ENCODE measurements at places on chromosomes 12 and 14.

- DNase-seq = no peak
These were observed 324.0 kb upstream of the PDE3A start for GRCh38 chr12:20044351-20044750.

DNA sequence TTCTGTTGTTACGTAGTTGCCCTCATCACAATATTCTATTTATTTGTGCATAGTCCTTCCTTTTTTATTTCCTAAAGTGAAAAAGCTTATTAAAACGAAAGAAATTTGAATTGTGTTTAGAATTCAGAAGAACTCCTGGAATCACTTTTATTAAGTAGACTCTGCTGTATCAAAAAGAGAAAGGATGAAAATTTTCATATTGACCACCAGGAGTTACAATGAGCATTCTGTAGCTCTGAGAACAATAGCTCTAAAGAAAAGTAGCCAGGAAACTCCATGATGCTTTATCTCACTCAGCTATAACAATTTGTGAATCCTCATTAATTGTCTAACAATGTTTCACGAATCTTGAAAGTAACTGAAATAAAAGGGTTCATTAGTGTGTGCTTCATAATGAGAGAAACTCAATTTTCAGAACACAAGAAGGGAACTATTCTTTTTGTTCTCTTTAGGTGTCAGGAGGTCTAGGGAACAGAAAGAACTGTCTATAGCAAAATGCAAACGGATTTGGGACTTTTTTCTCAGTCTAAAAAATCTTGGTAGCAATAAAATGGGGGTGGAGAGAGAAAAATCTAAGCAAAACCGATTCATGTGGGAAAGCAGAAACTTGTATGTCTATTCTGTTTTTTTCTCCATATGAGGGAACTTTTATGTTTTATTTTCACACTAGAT, 19.3 kb downstream of the ASCL1 start:
- no peak for DNase-seq

DNA sequence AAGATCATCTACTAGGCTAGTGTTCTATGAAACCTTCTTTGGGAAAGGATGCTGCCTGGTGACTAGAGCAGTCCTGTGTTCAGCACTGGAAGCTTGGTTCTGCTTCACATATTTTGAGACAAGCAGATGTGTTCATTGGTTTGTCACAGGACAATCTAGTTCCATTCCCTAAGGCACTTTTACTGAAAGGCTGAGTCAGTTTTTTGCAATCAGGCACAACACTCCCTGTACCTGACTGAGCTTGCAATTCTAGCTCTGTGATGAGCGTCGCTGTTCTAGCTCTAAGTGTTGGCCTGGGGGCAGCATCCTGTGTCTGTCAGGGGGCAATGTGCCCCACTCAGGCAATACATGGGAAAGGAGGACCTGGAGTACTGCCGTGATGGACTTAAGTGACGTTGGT, 144.4 kb downstream of the CAND1 start:
- no peak for DNase-seq

- DNase-seq = no peak
These were observed 64.0 kb downstream of the MYF5 start for GRCh38 chr12:80780746-80781145.

DNA sequence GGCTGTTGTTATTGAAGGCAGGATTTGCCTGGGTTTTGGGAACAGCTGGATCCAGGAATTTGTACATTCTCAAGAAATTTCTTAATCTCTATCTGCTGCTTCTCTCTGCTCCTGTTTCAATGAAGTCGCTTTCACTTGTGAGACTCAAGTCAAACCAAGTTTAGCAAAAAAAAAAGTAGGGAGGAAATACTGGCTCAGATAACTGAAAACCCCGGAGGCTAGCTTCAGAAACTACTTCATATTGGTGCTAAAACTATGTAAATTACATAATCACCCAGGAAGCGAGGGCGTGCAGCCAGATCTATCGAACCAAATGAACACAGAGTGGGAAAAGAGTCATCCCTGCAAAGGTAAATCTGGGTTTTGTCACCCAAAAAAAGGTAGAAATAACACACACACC, 68.3 kb upstream of the FICD start:
- DNase-seq = no peak

DNA sequence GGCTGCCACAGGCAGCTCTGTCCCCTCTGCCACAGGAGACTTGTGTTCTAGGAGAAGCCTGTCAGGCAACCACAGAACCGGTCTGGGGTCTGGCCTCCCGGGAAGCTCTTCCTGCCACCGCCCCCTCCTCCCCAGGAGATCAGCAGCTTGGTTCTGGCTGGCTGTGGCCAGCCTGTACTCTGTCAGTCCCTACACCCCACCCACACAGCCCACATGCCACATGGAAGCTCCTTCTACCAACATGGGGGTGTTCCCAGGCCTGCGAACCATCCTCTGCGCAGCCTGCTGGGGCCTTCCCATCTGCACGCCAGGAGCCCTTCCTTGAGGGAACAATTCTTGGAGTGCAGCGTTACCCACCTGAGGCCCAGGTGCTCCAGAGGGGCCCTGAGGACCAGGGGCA, 16.8 kb downstream of the TMEM106C start:
- DNase-seq = no peak

DNA sequence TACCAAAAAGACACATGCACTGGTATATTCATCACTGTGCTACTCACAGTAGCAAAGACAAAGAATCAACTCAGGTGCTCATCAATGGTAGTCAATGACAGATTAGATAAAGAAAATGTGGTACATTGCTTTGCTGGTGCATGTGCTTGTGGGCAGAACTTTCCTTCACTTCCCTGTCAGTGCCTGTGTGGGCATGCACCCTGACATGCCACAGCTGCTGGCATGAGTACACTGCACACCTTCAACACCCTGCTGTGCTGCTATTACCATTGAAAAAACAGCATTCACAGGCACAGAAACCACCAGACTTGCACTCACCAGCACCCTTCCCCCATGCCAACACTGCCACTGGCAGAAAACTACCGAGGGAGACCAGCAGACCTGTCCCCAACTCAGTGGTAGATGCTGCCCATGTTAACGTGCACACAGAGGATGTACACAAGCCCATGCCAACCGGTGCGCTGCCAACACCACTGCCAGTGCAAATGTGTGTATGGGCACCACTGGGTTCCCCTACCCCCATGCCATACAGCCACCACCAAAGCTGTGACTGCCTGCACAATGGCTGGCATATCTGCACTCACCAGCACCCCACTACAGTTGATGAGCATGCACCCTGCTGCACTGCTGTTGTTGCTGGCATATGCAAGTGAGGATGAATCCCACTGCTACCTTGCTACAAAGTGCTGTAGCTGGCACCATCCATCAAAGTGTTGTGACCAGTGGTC, 57.4 kb downstream of the APOBEC1 start:
- no peak for DNase-seq

GRCh38 chr12:4307593-4308333, 13.2 kb upstream of the TIGAR start:
- no peak for DNase-seq

DNA sequence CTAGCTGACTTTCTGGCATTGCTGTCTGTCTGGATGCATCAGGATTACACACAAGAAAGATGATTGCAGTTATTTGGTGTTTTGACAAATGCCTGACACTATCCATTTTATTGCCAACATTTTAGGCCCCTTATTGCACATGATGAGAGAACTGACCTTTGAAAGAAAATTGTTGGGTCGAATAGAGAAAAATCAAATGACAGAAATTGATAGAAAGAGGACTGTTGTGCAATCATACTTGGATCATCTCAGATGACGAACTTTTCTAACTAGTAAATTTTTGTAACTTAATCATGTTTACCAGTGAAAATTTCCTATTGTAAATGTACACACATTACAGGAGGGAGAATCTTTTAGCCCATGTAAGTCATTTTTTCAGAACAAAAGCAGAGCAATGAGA, 251.5 kb upstream of the USP15 start:
- no peak for DNase-seq

- DNase-seq = no peak
These were observed 285.8 kb downstream of the ADGRD1 start for GRCh38 chr12:131239384-131240094.

- DNase-seq = no peak
These were observed 150.9 kb downstream of the TBX5 start for GRCh38 chr12:114254998-114255397.

DNA sequence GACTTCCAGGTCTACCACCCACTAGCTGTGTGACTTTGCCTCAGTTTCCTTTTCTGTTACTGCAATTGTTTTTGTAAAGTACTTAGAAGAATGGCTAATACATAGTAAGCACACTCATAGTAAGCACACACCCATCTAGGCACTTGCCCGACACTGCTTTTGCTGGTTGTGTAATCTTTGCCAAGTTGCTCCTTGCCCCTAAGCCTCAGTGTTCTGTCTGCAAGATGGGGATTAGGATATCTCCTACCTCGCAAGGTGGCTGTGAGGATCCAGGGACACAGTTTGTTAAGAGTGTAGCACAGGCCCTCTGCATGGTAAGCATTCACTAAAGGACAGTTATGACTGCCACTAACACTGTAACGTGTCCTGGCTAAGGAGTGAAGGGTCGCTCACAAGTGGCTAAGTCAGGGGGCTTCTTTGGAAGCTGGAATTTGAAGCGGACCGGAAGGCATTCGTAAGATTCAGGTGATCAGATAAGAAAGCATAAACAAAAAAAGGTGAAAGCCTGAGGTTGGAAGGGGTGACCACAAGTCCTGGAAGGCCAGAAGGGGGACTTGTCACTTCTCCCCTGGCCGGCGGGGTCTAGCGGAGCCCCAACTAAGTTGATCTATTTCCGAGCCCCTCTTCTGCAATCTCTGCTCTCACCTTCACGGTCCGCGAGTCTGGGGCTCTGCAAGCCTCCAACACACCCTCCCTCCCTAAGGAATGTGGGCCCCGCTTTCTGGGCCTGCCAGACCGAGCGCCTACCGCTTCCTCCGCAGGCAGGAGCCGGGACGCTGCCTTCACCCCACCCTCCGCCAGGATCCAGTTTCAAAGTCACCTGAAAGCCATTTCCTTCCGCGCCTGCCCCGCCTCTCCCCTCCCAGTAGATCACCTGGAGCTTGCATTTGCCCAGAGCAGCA, 1.5 kb upstream of the PLEKHG3 start:
- no peak for DNase-seq

DNA sequence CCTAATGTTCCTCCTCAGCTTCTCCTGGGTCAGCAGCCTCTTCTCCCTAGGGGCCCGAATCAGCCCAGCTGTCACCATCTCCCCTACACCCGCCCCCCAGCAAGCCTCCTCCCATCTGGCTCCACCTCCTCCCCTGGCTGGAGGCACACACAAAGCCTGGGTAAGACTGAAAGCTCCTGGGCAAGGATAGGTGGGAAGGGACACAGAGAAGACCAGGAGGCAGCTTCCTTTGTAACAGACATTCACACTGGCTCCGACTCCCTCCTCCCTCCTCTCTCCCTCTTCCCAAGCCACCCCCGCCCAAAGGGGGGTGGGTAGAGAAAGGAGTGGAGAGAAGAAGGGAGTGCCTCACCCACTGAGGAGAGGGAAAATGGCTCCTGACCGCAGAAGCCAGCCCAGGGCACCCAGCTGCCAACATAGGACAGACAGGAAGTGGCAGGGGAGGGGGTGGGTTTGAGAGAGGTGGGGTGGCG, 4.0 kb downstream of the CHD4 start:
- no peak for DNase-seq

GRCh38 chr12:123022846-123023245, 42.4 kb downstream of the ARL6IP4 start:
- DNase-seq = no peak

- DNase-seq = no peak
These were observed 66.5 kb upstream of the GZMB start for GRCh38 chr14:24700511-24700910.

DNA sequence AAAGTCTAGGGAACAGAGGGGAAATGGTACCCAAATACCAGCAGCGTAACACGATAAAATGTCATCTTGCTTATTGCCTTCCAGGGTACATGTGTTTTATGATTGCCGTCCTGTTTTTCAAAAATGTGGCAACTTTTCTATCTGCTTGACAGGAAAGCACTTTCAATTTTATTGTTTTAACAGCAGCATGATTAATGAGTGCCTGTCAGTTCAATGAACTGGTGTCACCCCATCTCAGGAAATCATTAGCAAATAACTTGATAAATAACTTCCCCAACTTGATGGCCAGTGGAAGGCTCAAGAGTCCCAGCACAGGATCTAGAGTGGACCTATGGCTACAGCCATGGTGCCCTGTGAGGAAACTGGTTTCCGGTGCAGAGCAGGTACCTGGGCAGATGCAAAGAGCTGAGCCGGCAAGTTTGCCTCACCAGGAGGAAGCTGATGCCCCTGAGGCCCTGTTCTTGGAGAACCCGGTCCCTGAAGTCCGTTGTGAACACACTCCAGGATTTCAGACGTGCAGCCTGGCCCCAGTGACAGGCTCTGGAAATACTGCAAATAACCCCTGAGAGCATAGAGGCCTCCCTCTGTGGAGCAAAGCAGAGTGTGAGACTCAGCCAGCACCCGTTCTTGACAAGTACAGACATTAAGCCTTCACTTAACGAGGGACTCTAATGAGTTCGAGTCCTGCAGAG, 173.5 kb upstream of the SFSWAP start:
- DNase-seq = no peak

GRCh38 chr12:17215759-17216570, 610.0 kb upstream of the LMO3 start:
- no peak for DNase-seq

- DNase-seq = no peak
These were observed 75.1 kb downstream of the NOC4L start for GRCh38 chr12:132219323-132219722.

DNA sequence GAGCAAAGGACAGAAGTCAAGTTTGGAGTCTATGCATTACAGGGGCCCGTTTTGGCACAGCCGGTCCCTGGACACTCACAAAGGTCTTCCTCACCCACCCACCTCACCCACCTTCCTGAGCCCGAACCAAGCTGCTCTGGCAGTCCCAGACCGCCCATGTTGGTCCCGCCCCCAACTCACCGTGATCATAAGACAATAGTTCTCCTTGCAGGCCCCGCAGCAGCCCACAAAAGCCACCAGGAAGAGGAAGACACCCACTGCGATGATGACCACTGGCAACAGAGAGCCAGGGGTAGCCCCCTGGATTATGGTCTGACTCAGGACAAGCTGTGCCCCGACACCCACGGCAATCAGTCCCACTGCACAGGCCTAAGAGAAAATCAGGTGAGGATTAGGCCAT, 1.8 kb downstream of the CD63 start:
- no peak for DNase-seq

DNA sequence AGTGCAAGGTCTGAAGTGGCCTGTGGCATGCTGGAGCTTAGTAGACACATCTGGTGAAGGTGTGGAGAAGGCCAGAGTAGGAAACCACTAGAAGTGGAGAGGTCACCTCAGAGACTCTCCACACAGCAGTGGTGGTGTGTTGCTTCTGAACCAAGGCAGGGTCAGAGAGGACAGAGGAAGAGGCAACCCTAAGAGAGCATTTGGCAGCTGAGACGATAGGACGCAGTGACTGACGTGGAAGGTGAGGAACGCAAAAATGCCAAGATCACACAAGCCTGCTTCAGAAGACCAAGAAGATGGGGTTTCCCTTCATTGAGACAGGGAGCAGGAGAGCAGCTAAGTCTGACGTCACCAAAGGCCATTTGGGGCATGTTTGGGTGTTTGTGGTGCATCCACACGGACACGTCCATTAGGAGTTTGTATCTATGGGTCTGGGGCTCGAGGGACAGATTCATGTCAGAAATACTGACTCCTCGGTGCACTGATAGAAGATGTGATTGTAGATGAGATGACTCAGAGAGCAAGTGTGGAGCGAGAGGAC, 338.1 kb downstream of the CACNA1C start:
- DNase-seq = no peak
